Effector memory CD4-positive, alpha-beta T cell (primary cell): ENCODE measurements at places on chromosomes 5 and 9.

DNA sequence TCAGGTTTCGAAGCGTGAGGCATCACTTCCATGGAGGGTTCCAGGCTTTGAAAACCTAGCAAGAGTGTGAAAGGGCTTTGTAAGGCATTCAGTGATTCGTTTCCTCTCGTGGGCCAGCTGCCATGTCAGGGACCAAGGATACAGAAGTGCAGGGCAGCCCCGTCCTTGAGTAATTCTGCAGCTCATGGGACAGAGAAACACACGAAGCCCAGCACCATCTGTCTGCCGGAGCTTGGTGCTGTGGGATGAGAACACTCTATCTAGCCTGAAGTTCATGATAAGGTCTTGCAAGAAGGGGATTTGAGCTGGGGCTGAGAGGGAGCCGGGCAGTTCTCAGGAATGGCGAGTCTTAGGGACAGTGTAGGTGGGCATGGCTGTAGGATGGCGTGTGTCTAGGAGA, 55.8 kb downstream of the ANKRD33B start:
- no peaks in the 10 kb centered on the region for H3K27me3 ChIP-seq
- H3K4me3 ChIP-seq, result no peak overlapping the region
- no peak overlapping the region for H3K27ac ChIP-seq
- H3K4me1 ChIP-seq, result no peaks in the 10 kb centered on the region

- H3K4me1 ChIP-seq, result no peaks in the 10 kb centered on the region
- no peaks in the 10 kb centered on the region for H3K27me3 ChIP-seq
- H3K4me3 ChIP-seq, result no peak overlapping the region
Measured at GRCh38 chr5:75324791-75325190, 12.2 kb upstream of the HMGCR start.

GRCh38 chr5:164721116-164721515, 1215.7 kb downstream of the MAT2B start:
- no peaks in the 10 kb centered on the region for H3K27me3 ChIP-seq
- no peak overlapping the region for H3K4me3 ChIP-seq

DNA sequence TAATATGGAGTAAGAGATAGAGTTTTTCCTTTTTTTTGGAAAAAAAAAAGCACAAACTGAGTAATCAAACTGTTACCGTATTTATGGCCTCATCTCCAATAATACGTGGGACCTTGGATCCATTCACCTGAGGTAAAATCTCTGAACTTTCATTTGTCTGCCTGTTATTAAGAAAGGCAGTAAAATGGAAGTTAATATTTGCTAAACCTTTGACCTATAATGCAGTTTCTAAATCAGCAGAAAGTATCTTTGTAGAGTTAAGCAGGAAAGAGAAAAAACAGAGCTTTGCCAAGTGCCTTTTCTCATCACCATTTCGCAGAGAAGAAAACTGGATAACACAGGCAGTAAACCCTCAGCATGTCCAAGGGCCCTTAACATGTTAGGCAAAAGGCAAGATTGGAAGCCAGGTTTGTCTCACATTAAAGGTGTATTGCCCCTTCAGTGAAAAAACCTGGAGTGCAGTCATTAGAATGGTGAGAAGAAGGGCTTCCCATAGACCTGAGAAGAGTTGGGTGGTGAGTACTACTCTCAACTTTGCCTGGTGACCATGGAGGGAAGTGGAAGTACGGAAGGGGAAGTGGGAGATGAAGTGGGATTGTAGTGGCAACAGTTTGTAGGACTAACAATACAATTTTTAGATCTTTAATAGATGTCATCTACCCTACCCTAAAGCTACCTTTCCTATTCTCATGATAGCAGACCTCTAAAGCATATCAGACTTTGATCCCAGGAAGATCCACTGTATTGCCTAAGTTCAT, 65.4 kb upstream of the GRAMD2B start:
- no peaks in the 10 kb centered on the region for H3K27me3 ChIP-seq
- H3K27ac ChIP-seq, result no peak overlapping the region
- no peak overlapping the region for H3K4me3 ChIP-seq
- H3K4me1 ChIP-seq, result no peaks in the 10 kb centered on the region
- DNase-seq, result no peak
- H3K36me3 ChIP-seq, result no peaks in the 10 kb centered on the region

DNA sequence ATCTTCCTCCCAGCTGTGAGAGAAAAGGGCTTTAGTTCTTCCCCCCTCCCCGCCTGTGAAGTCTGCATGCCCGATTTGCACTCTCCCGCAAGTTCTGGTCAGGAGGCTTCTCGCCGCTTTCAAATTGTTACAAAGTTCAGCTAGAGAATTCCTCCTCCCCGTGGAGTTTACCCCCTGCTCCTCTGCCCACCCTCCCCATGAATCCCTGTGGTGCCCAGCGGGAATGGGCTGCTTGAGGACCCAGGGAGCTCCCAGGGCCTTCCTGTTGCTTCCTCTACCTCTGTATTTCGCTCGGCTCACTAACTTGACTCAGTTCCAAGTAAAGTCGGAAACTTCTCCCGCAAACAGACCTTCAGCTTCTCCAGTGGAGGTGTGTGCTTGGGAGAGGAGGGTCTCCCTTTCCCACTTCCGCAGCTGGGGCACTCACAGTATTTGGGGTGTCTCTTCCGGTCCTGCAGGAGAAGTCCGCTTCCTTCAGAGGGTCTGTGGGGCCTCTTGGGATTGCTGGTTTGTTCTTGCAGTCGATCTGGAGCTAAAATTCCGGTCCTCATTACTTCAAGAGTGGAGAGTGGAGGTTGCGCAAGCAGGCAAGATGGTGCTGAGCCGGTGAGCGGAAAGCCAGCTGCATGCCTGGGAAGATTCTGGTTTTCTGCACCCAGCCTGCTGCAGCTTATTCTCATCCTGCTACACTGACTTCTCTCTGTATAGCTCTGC, 97.8 kb downstream of the ADAMTS12 start:
- no peak overlapping the region for H3K4me3 ChIP-seq
- H3K4me1 ChIP-seq, result no peaks in the 10 kb centered on the region
- H3K36me3 ChIP-seq, result no peaks in the 10 kb centered on the region
- no peak for DNase-seq
- no peaks in the 10 kb centered on the region for H3K27me3 ChIP-seq

- no peaks in the 10 kb centered on the region for H3K4me1 ChIP-seq
- no peaks in the 10 kb centered on the region for H3K36me3 ChIP-seq
- no peak for DNase-seq
- H3K27me3 ChIP-seq, result no peaks in the 10 kb centered on the region
- H3K27ac ChIP-seq, result no peak overlapping the region
- no peak overlapping the region for H3K4me3 ChIP-seq
Measured at GRCh38 chr5:147190331-147190730, 44.5 kb upstream of the STK32A start.

DNA sequence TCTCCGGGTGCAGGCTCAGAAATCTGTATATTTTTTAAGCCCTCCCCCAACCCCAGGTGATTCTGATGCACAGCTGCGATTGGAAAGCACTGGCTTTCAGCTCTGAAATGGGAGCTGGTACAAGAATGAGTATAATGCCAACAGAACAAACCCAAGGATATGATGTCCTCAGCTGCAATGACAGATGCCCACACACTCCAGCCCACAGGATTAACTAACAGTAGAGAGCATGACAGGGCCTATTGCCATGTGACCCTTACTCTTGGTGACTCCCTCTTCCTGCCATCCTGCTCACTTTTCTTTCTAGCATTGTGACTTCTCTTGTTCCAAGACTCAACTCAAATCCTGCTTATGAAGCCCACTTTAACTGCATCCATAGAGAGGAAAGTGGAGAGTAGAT, 174.5 kb downstream of the FGF18 start:
- no peaks in the 10 kb centered on the region for H3K4me1 ChIP-seq
- no peak overlapping the region for H3K4me3 ChIP-seq
- no peak for DNase-seq
- no peak overlapping the region for H3K27ac ChIP-seq
- no peaks in the 10 kb centered on the region for H3K36me3 ChIP-seq

DNA sequence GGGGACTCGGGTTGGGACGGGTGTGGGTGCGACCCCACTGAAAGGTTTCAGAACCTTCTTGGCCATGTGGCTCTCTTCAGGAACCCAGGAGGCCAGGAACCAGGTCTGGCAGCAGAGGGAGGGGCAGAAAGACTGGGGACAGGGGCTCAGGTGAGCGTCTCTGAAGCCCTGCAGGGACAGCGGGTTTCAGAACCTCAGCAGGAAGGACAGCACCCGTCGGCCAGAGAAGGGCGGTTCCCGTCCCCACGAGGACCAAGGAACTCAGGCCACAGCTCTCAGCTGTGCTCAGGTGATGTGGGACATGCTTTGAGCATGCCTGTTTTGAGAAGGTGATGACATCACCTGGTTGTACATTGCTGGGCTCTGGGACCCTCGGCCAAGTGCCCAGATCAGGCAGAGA, 25.7 kb downstream of the SLC12A7 start:
- H3K27me3 ChIP-seq, result no peaks in the 10 kb centered on the region
- peaks cover 58% of the 10 kb centered on the region for H3K36me3 ChIP-seq
- no peak for DNase-seq
- no peak overlapping the region for H3K27ac ChIP-seq
- no peaks in the 10 kb centered on the region for H3K4me1 ChIP-seq
- H3K4me3 ChIP-seq, result no peak overlapping the region

- DNase-seq, result no peak
- peaks cover 20% of the 10 kb centered on the region for H3K4me1 ChIP-seq
Measured at GRCh38 chr5:134503937-134504437, 21.5 kb upstream of the JADE2 start.

- no peaks in the 10 kb centered on the region for H3K4me1 ChIP-seq
- H3K27me3 ChIP-seq, result no peaks in the 10 kb centered on the region
- H3K36me3 ChIP-seq, result peaks cover 5% of the 10 kb centered on the region
- H3K4me3 ChIP-seq, result no peak overlapping the region
- no peak overlapping the region for H3K27ac ChIP-seq
Measured at GRCh38 chr9:126874546-126875314, 14.3 kb downstream of the ZBTB34 start.

DNA sequence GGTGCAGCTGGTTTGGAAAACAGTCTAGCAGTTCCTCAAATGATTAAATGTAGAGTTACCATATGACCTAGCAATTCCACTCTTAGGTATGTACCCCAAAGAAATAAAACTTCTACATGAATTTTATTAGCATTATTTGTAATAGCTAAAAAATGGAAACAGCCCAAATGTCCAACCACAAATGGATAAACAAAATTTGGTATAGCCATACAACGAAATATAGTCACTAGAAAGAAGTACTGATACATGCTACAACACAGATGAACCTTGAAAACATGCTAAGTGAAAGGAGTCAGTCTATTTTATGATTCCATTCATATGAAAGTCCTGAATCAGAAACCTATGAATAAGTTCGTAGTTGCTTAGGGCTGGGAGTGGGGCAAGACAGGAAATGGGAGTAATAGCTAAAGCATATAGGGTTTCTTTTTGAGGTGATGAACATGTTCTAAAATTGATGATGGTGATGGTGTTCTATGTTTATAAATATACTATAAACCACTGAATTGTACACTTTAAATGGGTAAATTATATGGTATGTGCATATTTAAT, 6.3 kb downstream of the GDF9 start:
- no peak for DNase-seq
- no peak overlapping the region for H3K27ac ChIP-seq
- H3K36me3 ChIP-seq, result no peaks in the 10 kb centered on the region
- H3K4me1 ChIP-seq, result no peaks in the 10 kb centered on the region
- no peak overlapping the region for H3K4me3 ChIP-seq
- no peaks in the 10 kb centered on the region for H3K27me3 ChIP-seq

- H3K36me3 ChIP-seq, result no peaks in the 10 kb centered on the region
- no peak overlapping the region for H3K27ac ChIP-seq
- H3K4me1 ChIP-seq, result no peaks in the 10 kb centered on the region
- H3K27me3 ChIP-seq, result no peaks in the 10 kb centered on the region
- no peak for DNase-seq
Measured at GRCh38 chr5:120452471-120452870, 11.6 kb upstream of the PRR16 start.

- H3K4me1 ChIP-seq, result no peaks in the 10 kb centered on the region
- H3K27ac ChIP-seq, result no peak overlapping the region
- DNase-seq, result no peak
- H3K36me3 ChIP-seq, result no peaks in the 10 kb centered on the region
- no peak overlapping the region for H3K4me3 ChIP-seq
Measured at GRCh38 chr9:19405771-19406170, 3.0 kb upstream of the ACER2 start.

- DNase-seq, result no peak
- no peaks in the 10 kb centered on the region for H3K27me3 ChIP-seq
- no peak overlapping the region for H3K4me3 ChIP-seq
- H3K36me3 ChIP-seq, result no peaks in the 10 kb centered on the region
- H3K27ac ChIP-seq, result no peak overlapping the region
Measured at GRCh38 chr5:38802125-38802524, 43.7 kb upstream of the OSMR start.

- peaks cover 3% of the 10 kb centered on the region for H3K27me3 ChIP-seq
- no peaks in the 10 kb centered on the region for H3K4me1 ChIP-seq
- no peak overlapping the region for H3K27ac ChIP-seq
- H3K36me3 ChIP-seq, result no peaks in the 10 kb centered on the region
- H3K4me3 ChIP-seq, result no peak overlapping the region
- DNase-seq, result no peak
Measured at GRCh38 chr9:138071731-138072130, 194.1 kb downstream of the CACNA1B start.
